Esophagus mucosa (tissue), 1 donor: ENCODE measurements at places on chromosomes 6 and 20.
A peak's percentile ranks its signal among the peaks of the same experiment; 100 is the strongest.

- ATAC-seq = no peak
Observed at GRCh38 chr20:60030471-60030870, 72.2 kb downstream of the CDH26 start.

DNA sequence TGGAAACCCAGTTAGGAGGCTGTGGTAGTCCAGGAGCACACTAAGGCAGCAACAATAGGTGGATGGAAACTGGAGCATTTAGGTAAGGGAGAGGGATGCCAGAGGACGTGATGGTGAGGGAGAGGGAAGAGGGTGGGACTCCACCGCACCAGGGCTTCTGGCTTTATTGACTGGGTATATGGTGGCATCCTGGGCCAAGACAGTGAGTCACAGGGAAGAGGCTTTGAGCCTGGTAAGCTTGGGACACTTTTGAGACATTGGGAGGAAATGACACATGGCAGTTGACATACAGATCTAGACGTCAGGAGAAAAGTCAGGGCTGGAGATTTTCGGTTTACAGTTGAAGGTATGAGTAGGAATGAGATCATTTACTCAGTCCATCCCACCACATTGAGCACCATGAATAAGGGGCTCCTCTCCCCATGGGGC lies 14.9 kb downstream of the NT5E start:
- peak; percentile 88 for ATAC-seq

GRCh38 chr6:169229615-169230321 lies 23.9 kb downstream of the THBS2 start:
- no peak for ATAC-seq

GRCh38 chr20:58719258-58719657 lies 26.7 kb downstream of the NPEPL1 start:
- no peak for ATAC-seq

- no peak for ATAC-seq
Observed at GRCh38 chr6:109008054-109008453, 86.6 kb downstream of the SESN1 start.

DNA sequence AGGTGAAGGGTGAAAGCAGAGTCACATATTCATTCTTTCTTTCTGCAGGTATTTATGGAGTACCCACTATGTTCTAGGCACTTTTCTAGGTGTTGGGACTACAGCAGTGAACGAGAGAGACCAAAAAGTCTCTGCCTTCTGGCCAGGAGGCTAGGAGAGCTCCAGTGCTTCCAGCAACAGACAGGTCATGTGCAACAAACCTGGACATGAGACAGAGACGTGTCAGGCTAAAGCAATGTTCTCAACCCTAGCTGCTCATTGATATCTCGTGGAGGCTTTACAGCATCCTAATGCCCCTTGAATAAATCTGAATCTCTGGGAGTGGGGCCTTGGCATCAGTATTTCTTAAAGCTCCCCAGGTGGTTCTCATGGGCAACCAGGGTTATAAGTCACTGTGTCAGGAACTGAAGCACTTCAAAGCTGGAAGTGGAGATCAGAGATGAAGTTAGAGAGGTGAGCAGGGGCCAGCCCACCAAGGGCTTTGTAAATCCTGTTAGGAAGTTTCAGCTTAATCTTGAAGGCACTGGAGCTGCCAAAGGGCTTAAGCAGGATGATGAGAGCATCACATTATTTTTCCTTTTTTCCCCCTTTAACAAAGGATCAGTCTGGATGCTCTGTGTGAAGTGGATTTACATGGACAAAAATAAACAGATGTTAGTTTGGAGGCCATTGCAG lies 13.0 kb upstream of the TBCC start:
- ATAC-seq = no peak

GRCh38 chr6:123638865-123639264 lies 2.1 kb upstream of the TRDN start:
- no peak for ATAC-seq

DNA sequence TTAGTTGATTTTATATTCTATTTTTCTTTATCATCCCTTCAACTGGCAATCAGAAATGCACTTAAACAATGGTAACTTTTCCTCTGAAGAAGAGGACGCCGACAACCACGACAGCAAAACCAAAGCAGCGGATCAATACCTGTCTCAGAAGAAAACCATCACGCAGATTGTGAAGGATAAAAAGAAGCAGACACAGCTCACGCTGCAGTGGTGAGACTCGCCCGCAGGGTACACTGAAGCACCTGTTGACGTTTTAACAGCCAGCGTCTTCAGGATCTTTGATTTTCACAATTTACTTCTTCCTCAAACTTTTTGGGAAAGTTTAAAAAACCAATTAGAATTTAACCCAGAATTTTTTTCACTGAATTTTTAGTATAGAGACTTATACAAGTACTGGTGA lies 701 bp downstream of the RFX6 start:
- no peak for ATAC-seq

DNA sequence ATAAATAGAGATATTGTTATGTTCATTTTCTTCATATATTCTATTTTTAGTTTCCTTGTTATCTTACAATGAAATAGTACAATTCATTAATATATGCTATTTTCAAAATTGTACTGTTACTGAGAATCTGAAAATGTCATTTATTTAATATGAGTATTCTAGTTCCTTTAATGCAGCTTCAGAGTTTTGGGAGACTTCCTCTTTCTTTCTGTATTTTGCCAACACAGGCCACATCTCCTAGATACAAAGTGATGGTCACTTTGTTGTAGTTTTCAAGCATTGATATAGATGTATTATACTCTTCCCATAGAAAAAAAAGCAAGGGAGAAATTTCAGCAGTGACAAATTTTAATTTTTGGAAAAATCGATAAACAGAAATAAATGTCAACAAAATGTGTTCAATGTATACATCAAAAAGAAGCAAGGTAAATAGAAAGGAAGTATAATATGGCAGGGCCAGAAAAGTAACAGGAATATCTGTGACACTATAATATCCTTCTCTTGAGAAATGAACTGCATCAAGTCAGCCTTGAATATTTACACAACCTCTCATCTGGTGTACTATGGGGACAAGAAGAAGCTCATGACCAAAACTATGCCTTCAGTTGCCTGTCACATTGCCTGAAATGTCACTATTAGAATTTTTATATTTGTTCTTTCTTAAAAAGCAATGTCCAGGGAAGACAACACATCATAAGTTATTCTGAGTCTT lies 396.0 kb downstream of the TBC1D32 start:
- no peak for ATAC-seq

GRCh38 chr6:96917098-96917497 lies 7.4 kb upstream of the KLHL32 start:
- no peak for ATAC-seq

DNA sequence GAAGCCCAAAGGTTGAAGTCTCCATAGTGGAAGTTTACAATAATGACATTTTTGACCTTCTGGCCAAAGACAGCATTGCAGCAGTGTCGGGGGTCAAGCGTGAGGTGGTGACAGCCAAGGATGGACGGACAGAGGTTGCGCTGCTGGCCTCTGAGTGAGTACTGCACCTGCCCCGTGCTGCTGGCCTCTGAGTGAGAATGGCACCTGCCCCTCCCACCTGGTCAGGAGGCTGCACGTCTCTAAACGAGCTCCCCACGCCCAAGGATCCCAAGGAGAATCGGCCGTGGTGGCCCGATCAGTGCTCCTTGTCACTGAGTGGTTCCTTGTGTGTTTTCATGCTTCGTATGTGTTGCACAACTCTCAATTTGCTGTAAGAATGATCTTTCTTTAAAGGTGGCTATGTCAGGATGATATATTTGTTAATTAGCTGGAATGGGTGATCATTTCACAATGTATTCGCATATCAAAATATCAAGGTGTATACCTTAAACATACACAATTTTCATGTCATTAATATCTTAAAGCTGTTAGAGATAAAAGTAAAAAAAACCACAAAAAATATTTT lies 40.4 kb downstream of the FRMD1 start:
- ATAC-seq = no peak

DNA sequence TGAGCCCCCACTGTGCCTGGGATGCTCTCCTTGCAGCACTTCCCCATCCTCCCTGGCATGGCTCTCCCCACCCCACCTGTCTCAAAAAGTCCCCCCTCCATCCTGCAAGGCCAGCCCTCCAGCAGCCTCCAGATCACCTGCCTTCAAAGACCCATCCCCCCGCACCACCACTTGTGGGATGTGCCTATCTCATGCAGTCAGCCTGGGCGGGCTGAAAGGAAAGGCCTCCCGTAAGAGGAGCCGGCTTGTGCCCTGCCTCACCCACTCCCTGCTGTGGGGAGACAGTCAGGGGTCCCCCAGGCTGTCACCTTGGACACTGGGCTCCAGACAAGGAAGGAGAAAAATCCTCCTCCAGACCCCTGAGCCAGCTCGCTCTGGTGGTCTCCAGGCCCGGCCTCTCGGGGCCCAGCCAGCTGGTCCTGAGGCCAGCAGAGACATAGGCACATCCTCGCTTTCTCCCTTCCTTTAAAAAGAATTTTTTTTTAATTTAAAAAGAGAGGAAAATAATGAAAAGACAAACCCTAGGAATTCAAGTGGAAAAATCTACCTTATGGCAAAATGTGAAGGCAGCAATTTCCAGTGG lies 77.3 kb downstream of the GRM4 start:
- ATAC-seq = no peak

DNA sequence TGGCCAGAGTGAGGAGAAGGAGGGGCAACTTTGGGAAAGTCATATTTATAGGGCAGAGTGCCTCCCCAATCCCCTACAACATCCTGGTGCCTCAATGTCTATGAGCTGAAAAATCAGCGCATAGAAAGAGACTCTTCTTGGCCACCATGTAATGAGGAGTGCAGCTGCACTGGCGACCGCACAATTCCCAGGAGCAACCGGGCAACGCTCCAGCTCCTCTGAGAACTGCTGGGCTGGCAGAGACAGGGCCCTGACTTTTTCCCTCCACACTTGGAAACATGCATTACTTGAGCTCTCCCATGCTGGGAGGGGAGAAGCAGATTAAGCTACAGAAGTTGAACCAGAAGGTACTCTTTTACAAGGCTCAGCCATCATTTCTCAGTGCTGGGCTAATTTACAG lies 31.4 kb upstream of the MARCKS start:
- no peak for ATAC-seq

DNA sequence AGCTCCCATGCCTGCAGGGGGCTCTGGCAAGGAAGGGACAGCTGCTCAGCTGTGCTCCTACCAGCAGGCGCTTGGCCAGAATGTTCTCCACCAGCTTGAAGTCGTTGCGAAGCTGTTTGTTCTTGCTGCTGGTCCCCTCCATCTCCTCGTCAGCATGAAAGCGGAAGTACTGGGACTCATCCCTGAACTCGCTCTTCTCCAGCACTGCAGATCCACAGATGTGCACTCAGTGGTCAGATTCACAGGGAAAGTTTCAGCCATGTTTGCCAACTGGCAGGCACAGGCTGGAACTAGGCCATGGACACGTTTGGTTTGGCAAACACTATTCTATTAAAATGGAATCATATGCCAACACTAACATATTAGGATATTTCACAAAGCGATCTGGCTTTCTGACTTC lies 167.9 kb downstream of the PREX1 start:
- no peak for ATAC-seq

DNA sequence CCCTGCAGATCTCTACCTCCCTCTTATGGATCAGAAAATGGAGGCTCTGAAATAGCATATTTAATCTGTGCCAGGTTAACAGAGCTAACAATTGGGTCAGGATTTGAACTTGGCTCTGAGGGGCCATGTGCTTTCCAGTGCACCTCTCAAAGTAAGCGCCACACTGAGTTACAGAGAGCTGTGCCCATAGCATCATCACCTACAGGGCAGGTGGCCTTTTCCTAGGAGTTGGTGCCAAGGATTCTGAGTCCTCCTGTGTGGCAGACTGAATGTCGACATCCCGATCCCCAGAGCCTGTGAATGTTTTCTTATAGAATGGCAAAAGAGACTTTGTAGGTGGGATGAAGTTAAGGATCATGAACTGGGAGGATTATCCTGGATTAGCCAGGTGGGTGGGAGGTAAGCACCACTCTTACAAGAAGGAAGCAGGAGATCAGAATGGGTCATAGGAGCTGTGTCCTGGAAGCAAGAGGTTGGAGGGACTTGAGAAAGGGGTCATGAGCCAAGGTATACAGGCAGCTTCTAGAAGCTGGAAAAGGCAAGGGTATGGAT lies 68.0 kb upstream of the TBC1D7 start:
- ATAC-seq = no peak

DNA sequence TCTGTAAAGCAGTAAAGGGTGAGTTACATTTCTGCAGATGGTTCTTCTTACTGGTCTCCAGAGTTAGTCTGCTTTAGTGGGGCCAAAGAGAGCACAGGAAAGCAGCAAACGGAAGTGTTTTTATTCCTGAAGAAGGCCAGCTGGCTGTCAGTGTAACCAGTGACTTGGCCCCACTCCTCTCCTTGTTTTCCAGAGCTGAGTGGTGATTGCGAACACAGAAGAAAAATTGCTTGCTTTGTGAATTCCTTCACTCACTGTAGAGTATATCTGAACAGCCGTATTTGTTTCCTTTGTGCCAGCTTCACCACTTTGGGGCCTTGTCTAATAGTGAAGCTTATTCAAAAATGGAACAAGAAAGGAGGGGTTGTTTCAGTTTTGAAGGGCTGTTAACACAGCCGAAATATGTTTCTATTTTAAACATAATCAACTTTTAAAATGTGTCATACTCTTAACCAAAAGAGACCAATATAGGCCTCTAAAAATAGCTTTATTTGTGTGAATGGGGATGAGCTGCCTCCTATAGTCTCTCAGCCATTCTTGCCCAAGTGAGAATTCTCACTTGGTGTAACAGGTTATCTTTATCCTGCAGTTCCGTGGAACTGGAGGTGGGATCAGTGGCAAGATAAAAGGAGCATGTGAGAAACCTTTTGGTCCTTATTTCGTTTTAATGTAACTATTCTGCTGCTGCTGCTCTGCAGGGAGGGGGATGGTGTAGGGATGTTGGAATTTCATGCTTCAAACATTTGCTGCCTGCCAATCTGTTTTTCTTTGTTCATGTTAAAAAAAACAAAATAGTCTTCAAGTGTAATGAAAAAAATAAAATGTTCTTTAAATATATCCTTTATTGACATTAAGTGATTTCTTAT lies 37.8 kb downstream of the ZC2HC1B start:
- no peak for ATAC-seq

- ATAC-seq = peak; percentile 65
Observed at GRCh38 chr6:75084872-75085381, 120.9 kb downstream of the COL12A1 start.

DNA sequence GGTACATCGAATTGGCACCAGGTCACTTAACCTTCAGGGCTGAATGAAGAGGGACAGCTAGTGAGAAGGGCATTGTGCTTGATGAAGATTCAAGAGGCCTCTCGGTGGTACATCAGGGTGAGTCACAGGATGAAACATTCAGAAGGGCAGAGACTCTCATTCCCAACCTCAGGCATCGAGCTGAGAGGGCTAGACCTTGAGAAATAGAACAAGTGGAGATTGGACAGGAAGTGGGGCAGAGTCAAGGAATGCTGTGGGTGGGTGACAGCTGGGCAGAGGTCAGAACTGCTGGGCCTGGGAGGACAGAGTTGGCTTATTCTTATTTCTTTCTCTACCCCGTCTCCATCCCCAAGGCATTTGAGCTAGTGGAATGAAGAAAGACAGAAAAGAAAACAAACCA lies 126.0 kb downstream of the SCML4 start:
- ATAC-seq = no peak
